ENCODE measurements at places on chromosomes 3 and 15.

DNA sequence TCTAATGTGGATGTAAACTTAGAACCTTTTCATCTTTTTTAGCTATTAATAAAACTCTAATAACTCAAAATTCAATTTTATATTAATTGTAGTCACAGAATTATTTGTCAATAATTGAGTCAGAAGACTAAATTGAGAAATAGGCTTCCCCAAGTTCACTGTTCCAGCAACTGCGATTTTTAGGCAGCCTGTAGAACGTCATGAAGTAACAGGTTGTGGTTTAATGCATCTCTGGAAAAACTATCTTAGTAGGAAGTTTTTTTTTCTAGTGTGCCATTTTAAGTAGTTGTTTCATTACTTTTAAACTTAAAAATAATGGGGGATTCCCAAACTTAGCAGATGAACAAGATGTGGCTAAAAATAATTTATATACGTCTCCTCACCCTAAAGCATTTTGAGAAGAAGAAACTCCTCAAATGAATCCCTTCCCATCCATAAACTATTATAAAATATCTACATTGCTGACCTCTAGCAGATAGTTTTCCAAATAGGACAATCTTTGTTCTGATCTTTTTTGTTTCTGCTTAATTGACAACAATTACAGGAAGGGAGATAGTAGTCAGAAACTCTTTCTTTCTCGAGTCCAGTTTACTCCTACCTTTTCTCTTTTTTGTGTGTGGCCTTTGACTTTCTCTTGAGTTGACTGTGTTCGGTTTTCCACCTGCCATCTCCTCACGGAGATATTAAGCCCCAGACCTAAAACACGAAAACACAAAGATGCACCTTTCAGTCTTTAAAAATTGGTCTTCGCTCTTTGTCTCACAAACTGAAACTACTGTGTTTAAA lies 43.1 kb downstream of the LRCH3 start:
- no peak for DNase-seq

DNA sequence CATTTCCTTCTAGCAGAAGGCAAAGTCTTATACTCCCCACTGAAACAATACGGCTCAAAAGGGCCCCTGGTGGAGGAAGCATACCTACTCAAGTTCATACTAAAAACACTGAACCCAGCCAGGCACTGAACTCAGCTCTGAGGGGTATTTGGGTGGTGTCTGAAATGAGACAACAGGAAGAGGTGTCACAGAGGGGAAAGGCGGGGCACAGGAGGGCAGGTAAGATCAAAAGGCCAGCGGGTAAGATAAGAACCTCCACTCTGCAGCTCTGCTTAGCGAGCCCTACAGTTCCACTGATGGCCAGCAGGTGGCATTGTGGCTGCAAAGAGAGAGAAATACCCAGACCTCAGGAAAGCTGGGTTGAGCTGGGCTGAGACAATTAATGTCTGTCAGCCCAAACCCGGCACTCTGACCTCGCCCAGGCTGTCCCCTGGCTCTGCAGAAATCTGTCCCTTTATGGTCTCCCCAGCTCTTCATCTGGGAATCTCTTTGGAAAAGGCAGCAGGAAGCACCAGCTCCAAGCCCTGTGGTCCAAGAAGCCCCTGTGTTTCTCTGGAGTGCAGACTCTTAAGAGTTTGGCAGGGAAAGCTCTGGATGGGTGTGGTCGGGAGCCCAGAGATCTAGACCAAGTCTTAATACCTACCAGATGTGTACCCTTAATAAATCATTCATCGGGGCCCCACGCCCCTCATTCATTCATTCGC lies 8.4 kb downstream of the MFGE8 start:
- DNase-seq: peak; percentile 87

DNA sequence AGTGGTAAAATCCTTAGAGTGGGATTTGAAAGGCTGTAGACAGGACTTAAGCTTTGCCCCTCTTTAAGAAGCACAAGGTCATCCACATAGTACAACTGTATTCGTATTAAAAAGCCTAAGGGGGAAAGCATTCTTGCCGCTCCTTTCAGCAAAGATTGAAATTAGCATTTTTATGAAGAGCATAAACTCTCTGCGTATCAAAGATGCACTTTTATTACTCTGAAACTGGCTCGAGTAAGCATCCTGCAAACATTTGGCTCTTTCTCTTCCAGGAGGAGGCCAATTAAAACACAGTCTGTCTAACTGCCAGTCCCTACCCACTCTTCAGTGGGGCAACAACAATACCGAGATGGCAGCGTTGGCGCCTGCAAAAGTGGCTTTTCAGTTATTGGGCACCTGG lies 192.5 kb upstream of the TPRG1 start:
- no peak for DNase-seq

DNA sequence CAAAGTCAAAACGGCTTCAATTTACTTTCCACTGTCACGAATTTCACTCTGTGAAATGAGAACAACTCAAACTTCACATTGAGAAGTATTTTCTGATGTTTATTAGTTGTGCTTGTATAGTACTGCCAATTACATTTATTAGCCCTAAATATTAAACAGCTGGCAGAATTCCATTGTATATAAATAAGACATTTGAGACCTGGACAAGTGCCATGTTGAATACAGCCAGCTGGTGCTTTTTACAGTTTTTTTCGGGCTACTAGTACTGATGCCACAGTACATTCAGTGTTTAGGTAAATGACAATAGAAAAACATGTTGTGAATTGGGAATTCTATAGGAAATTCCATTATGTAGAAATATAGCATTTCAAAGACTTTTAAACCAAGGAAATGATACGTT lies 79.0 kb downstream of the EPHA3 start:
- DNase-seq: no peak

DNA sequence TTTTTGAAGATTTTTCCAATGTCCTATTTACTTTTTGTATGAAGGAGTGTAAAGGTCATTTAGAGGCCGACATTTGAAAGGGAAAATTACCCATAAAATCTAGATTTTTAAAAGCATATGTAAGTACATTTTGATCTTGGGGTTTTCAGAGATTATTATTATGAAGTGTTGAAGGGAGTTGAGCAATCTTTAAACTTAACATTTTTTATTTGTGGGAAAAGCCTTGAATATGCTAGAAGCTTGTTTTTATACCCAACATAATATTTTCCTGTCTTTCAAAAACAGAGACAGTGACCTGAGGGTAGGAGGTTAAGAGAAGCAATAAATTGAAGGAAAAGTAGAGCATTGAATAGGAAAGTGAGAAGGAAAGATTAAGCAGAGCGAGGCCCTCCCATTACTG lies 85.7 kb downstream of the SLMAP start:
- no peak for DNase-seq

GRCh38 chr15:63038926-63039673 lies 3.4 kb upstream of the TPM1 start:
- DNase-seq: no peak

DNA sequence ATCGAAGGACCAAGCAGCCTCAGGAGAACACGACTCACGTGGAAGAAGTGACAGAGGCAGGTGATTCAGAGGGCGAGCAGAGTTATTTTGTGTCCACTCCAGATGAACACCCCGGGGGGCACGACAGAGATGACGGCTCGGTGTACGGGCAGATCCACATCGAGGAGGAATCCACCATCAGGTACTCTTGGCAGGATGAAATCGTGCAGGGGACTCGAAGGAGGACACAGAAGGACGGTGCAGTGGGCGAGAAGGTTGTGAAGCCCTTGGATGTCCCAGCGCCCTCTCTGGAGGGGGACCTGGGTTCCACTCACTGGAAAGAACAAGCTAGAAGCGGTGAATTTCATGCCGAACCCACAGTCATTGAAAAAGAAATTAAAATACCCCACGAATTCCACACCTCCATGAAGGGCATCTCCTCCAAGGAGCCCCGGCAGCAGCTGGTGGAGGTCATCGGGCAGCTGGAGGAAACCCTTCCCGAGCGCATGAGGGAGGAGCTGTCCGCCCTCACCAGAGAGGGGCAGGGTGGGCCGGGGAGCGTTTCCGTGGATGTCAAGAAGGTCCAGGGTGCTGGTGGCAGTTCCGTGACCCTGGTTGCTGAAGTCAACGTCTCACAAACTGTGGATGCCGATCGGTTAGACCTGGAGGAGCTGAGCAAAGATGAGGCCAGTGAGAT lies 26.0 kb downstream of the SYNM start:
- DNase-seq: no peak

DNA sequence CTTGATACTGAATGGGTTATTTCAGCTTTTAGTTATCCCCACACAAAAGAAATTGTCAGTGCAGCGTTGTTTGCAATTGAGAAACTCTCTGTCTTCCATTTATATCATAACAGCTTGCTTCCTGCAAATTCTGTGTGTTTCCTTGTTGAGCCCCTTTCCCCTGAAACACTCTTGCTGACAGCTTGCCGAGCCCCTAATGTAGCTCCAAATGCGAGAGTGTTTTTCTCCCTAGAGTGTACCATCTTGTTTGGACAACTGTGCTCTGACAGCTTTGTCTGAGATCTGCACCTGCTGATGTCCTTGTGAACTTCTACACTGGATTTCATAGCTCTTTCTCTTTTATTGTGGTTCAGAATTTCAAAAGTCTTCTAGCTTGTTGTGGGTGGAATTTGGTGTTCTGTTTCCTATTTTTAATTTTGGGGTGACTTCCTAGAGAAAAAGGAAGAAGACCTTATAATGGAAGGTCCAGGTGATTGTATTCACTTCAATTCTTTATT lies 343.5 kb downstream of the PDCD6IP start:
- DNase-seq: no peak

GRCh38 chr15:59591356-59591755 lies 20.2 kb upstream of the GCNT3 start:
- no peak for DNase-seq

DNA sequence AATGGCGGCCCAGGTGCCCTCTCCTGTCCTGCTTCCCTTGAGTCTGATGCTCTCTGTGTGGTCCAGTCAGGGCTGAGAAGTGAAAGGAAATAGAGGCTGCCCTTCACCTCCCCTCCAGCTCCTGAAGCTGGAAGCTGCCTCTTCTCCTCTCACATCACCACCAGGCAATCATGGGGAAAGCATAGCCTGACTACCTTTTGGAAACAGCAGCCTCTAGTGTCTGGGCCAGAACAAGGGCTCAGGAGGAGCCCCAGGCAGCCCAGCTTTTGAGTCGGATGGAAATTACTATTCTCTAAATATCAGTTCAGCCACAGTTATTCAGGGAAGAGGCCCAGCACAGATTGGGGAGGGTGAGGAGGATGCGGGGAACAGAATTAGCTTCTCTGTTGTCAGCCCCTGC lies 43.3 kb upstream of the CCDC174 start:
- DNase-seq: no peak

DNA sequence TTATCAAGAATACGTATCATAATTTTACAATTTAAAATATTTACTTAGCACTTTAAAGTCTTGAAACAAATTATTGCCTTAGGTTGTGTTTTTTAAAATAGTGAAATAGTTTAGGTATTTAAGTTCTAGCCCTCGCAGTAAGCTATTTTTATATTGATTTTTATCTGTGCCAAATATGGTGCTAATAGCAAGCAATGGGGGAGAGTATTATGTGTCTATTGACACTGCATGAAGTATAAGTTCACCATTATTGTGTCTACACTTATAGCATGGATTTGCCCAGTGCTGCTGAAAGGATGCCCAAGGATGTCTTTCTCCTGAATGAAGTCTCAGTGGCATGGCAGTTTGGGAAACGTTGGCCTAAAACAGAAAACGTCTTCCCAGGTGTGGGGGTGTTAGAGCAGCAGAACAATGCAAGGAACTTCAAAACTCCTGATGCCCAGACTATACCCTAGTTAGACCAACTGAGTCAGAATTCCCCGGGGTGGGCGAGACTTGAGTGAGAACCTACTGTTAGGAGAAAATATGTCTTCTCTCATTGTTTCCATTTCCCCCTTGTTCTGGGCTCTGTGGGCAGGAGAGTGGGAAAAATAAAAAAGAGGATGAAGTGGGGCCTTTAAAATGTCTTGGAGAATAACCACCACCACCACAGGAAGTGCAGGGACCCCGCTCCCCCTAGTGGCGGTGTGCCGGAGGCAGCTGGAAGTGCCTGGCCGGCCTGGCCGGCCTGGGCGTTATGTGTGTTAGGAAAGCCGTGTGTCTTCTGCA lies 104.2 kb upstream of the SLC7A14 start:
- peak; percentile 64 for DNase-seq

DNA sequence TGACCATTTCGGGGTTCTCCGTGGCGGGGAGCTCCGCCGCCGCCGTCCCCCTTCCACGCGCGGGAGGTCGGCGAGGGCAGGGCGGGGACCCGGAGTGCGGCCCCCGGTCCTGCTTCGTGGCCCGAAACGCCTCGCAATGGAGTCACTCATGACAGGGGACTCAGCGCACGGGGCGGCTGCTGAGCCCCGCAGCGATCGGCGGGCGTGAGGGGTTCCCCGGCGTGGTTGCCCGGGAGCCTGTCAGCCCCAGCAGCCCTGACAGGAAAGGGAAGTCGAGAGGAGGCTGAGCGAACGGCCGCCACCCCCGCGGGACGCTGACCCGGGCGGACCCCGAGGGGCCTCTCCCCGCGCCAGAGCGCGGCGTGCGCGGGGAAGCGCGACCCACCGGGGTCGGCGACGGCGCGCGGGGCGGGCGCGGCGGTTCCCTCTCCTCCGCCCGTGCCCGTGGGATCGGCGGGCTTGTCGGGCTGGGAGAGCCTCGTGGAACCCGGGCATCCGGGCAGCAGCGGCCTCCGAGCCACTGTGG lies 564 bp upstream of the PIGZ start:
- DNase-seq: no peak

DNA sequence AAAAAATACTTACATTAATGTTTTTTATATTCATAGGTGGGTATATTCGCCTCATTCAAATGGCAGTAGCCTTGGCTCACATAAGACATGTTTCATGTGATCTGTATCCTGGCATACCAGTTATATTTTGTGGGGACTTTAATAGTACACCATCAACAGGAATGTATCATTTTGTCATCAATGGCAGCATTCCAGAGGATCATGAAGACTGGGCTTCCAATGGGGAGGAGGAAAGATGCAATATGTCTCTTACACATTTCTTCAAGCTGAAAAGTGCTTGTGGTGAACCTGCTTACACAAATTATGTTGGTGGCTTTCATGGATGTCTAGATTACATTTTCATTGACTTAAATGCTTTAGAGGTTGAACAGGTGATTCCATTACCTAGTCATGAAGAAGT lies 3.5 kb downstream of the PDE12 start:
- DNase-seq: no peak

DNA sequence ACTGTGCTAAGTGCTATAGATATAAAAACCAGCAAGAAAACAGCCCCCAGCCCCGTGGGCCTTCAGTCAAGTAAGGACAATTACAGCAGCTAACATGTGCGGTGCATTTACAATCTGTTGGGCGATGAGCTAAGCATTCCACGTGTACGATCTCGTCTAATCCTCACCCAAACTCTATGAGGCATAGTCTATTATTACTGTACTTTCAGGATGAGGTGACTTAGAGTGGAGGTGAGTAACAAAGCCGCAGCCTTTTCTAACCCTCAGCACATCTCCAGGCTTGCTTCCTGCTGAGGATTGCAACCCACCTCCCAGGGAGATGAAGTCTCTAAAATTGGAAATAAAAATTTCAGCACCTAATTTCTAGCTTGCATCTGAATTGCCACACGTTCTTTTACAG lies 53.2 kb upstream of the MCF2L2 start:
- DNase-seq: no peak

- DNase-seq: no peak
These were observed 299.6 kb downstream of the THSD4 start for GRCh38 chr15:71414853-71415252.

Data from kidney (tissue), 22 donors.